ENCODE measurements at places on chromosomes 4 and X. TPM values are rescaled to one million over a fixed set of nuclear protein-coding genes. Genes with fewer than 3 reads are reported as not detected.

The DDX53 gene
- total RNA-seq, result not detected

The PAK3 gene
- total RNA-seq, result 1.4 TPM

The ITIH6 gene
- total RNA-seq, result not detected

The NUDT10 gene
- 2.7 TPM for total RNA-seq

The NEUROG2 gene
- not detected for total RNA-seq

GRCh38 chrX:128287693-128288092 lies 235.5 kb upstream of the ACTRT1 start:
- DNase-seq, result no peak

GRCh38 chr4:15444879-15445547 lies 17.2 kb downstream of the C1QTNF7 start:
- DNase-seq, result peak; percentile 4

DNA sequence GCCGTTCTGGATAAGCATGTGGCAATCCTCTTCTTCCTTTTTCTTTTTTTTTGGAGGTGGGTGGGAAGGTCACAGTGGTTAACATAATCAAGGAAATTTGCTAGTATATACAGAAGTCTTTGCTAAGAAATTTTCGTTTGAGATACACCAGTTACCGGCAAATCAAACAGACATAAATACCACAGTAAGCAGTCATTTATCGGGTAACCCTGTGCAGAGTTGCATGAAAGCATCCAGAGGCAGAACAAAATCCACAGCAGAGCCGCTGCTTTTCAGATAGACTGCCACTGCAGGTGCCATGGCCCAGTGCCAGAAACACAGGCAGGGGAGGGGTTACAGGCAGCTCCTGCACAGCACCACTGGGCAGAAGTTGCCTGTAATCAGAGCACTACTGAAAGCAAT lies 179.1 kb upstream of the MAB21L2 start:
- DNase-seq, result no peak

DNA sequence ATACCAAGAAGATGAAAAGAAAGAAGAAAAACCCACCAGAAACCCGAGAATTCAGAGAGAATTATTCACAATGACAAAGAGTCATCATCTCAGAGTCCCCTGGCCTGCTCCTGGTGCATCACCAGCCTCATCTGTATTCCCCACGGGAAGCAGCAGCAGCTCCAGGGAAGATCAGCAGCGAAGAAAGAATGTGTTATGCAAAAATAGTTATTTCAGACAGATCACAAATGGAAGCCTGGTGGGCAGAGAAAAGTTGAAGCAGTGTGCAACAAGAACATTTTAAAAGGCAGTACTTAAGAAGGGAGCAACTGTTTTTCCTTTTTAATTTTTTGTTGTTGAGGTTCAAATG lies 189.2 kb downstream of the PPP3CA start:
- DNase-seq, result no peak

DNA sequence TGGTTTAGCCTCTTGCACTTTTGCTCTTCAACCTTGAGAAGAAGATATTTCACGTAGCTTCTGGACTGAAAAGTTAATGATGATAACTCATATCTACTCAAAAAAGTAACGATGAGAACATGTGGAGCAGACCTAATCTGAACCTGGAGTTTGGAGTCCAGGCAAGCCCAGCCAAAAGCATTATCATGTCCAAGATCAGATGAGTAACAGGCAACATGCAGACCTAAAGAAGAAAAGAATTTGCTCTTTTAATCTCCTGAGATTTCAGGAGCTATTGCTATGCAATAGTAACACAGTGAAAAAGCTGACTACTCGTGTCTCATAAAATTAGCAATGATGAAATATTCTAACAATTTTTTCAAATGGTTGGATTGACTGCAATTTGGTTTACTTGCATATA lies 21.8 kb upstream of the PPA2 start:
- DNase-seq, result no peak

DNA sequence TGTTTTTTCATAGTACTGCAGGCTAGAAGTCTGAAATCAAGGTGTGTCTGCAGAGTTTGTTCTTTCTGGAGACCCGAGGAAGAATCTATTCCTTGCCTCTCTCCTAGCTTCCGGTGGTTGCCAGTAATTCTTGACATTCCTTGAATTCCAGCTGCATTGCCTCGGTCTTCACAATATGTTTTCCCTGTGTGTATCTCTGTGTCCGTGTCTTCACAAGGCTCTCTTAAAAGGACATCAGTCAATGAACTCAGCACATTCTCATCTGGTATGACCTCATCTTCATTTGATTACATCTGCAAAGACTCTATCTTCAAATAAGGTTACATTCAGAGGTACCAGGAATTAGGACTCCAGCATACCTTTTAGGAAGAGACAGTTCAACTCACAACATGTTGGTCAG lies 163.4 kb downstream of the BANK1 start:
- peak; percentile 1 for DNase-seq

GRCh38 chrX:136347706-136348105 lies 46.9 kb downstream of the ADGRG4 start:
- DNase-seq, result no peak

GRCh38 chr4:32986236-32986635 lies 2266.1 kb downstream of the PCDH7 start:
- peak; percentile 10 for DNase-seq

All from osteoblast (primary cell).